ENCODE measurements at places on chromosomes 1 and 21.

DNA sequence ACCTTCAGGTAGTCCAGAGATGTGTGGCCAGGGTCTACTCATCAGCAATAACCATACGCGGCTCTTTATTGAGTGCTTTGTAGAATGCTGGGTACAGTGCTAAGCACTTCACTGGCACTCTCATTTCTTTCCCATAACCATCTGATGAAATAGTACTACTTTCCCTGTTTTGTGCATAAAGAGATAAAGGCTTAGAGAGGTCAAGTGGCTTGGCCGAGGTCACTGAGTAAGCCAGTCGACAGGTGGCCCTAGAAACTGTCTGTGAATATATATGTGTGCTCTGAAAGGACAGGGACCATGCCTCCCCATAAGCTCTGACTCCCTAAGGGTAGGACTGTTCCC lies 52.8 kb downstream of the NENF start:
- peak; percentile 14 for DNase-seq

DNA sequence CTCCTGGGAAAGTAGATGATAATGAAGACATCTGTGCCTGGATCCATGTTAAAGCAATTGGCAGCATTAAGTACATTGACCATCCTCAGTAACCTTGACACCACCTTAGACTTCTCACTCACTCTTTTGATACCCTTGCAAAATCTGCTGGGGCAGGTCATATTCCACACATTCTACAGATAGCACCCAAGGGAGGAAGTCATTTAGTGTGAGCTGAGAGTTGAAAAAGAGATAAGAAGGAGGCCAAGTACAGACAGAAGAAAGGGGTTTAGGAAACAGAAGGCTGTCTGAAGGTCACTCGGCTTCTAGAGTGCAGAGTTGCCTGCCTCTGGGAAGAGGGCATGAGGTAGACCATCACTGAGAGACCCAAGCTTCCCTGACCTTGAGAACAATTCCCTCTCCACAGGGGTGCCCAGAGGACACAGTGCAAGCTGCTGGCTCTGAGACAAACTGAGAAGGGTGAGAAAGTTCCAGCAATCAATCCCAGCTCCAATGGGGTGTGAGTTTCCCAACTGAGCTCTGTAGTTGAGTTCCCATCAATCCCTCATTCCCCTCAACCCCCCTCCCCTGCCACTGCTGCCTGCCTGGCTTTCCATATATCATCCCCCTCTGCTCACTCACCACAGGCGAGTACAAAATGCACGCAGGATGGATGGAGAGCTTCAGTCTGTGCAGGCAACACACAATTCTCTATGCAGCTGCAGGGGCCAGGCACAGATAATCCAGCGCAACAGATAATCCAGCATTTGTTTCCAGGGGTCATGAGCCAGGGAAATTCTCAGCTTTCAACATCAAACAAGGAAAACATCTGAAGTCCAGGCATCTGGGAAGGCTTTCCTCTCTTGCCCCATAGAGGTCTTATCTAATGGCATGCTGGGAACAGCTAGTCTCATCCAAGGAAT lies 7.4 kb upstream of the MOB3C start:
- DNase-seq: peak; percentile 89

GRCh38 chr1:222127096-222127495 lies 385.2 kb upstream of the DUSP10 start:
- DNase-seq: no peak

- DNase-seq: peak; percentile 35
These were observed 30.2 kb downstream of the TMPRSS2 start for GRCh38 chr21:41477641-41478318.

DNA sequence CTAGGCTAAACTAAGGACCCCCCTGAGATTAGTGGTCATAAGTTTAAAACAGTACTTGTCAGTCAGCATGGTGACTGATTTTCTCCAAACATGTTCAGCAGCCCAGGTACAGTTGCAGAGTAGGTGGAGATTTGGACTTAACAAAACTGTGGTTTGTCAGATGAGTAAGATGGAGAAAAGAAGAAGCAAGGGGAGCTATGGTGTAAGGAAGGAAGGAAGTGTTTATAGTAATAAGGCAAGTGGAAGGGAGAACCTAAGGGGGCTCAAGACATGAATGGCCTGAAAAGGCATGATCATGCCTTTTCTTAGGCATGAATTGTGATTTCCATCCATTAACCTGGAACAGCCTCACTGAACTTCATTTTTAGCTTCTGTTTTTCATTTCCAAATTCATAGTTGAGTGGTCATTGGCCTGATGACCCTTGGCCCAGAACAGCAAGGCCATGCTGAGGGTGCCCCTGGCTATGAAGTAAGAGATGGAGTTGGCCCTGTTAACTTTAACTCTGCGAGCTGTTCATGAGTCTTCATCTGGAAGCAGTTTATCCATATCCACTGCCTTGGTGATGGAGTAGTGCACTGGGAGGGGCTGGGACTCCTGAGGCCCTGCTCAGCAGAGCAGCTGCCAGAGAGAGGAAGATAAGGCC lies 60.7 kb downstream of the LRRC8D start:
- no peak for DNase-seq

DNA sequence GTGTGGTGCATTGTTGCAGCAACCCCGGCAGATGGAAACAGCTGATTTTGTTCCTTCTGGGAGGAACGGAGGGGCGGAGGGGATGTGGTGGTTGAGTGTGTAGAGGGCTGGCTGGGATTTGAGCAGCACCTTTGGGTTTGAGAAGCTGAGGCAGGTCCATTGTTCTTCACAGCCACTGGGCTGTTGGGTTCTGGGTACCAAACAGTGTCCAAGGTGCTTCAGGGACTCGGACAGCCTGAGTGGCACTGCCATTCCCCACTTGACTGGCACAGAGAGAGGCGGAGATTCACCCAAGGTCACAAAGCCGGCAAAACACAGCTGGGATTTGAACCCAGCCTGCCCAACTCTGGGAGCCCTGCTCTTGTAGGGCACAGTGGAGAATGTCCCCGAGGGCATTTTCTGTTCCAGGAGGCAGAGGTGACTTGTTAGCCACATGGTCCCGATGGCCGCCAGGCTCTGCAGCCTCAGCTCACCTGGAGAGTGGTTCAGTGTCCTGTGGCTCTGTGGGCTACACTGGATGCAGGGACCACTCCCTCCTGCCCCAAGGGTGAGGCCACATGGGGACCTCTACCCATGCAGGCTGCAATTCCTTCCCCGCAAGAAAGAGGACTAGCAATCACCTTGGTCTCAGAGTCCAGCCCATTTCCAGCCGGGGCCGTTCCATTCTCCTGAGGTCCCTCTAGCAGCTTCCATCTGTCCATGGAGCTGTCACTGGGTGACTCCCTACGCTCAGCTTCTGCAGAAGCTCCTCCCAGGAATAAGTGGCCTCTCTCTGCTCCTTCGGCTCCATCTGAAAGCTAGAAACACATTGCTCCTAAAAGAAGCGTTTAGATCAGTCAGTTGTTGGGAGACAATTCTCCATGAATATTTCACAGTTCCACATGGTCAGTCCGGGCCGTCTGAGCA lies 31.2 kb upstream of the C1orf174 start:
- no peak for DNase-seq

- DNase-seq: no peak
These were observed 276.0 kb upstream of the PLD5 start for GRCh38 chr1:242800521-242800920.

DNA sequence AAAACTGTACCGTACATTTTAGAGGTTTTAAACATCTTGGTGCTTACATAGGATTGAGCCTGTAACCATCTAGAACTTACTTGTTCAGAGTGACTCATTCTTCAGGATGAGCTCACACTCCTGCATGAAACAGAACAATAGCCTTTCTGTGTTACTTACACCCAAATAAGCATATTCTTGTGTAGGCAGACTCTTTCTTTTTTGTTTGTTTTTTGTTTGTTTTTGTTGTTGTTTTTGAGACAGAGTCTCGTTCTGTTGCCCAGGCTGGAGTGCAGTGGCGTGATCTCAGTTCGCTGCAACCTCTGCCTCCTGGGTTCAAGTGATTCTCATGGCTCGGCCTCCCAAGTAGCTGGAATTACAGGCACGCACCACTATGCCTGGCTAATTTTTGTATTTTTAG lies 3.8 kb upstream of the CA6 start:
- peak; percentile 75 for DNase-seq

DNA sequence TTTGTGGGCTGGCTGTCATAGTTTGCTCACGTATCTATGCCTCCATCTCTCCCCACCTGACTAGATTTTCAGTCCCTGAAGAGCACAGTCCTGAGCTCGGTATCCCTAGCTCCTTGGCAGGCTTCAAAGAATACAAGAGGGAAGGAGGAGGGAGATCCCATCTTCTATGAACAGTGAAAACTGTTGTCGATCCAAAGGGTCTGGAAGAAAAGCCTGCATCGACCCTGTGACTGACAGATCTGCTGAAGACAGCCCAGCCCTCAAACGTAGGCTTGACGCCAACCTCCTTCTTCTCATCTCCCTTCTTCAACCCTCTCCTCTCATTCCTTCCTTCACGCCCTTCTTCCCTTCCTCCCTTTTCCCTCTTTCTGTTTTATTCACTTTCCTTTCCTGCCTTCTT lies 13.3 kb upstream of the ADORA1 start:
- no peak for DNase-seq

GRCh38 chr21:33299181-33299752 lies 25.5 kb upstream of the IFNAR1 start:
- no peak for DNase-seq

- DNase-seq: peak; percentile 77
These were observed 149.9 kb downstream of the MRPL39 start for GRCh38 chr21:25457411-25457810.

DNA sequence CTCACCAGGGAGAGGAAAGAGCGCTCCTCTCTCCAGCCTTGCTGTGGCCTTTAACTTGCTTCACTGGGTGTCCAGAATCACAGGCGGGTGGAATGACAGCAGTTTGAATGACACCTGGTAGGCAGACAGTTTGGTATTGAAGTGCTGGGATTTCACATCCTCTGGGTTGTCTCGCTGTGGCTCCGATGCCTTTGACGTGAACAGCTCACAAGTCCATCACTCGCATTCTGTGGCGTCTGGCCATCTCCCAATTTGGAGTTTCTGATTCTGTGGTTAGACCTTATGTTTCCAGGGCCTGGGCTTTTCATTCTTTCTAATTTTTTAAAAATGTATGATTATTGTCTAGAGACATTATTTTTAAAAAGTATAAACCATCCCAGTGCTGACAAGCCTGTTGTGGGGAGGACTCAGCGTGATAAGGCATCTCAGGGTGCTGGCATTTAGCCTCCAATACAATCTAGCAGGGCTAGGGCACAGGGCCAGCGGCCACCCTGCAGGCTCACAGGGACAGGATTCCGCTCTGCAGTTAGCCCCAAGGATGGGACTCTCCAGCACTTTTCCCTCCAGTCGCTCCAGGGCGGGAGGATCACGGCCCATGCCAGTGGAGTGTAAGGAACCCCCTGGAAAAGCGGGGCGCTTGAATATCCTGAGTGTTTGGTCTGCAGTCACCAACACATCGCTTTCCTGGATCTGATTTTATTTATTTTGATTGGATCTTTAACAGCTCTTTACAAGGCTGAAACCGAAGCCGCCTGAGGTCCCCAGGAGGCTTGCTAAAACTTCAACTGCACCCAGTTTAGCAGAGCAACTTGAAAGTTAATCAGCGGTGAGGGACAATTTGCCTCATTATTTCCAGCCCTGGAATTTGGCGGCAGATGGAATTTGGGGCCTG lies 178.3 kb downstream of the TRABD2B start:
- DNase-seq: peak; percentile 39

DNA sequence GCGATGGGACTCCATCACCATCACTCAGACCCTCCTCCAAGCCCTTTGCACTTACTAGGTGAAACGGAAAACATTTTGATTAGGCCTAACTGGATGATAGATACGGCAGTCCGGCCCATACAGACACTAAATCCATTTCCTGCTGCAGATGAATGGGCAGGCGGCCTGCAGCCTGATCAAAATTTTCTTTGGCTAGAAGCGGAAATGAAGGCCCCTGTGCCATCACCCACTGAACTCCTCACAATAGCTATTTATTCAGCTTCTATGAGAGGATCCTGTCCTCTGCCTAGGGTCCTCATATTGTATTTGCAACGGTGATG lies 200.5 kb downstream of the OMA1 start:
- no peak for DNase-seq

- DNase-seq: peak; percentile 30
These were observed 17.4 kb downstream of the CEPT1 start for GRCh38 chr1:111157431-111157830.

DNA sequence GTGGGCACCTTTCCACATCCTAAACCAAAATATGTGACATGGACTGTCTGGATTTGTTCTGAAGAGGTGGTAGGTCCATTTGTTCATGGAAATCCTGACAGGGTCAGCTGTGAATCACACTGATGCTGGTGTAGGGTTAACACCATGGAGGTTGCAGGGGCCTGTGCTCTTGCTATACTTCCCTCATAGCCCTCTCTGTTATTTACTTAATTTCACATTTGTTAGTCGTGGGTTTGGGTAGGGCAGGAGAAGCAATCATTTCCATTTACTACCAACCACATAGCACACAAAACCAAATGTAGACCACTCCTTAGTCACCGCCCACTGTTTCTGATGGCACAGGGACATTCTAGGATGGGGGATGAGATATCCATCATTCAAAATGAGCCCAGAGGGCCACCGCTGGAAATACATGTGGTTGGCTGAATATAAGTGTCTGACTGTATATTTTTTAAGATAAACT lies 61.8 kb upstream of the POU2F1 start:
- DNase-seq: no peak

DNA sequence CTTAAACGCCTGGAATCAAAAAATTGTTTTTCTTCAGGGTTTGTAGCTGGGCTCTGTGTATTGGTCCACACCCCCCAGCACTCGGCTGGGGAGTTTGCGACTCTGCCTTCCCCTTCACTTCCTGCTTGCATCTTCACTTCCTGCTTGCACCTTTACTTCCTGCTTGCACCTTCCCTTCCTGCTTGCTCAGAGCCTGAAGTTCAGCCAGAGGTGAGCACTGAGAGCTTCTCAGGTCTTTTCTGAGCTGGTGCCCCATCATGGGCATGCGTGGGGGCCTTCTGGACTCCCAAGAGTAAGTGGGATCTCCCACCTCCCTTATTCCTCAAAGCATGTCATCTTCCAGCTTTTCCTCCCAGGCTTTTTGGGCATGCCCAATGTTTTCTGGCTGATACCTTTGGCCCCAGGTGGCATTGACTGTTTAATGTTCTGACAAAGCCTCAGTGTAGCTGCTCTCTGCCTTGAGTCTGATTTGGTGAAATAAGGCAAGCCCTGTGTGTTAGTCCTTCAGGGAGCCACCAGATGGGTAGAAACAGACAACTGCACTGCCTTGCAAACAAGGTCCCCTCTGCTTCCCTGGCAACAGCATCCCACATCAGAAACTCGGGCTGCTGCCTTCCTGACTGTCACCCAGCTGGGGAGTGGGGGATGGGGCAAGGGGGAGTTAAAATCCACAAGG lies 3.5 kb downstream of the KRTAP10-2 start:
- DNase-seq: no peak

GRCh38 chr1:199221371-199222150 lies 582.7 kb downstream of the PTPRC start:
- no peak for DNase-seq
